ENCODE measurements at places on chromosomes 16 and 17. TPM values are rescaled to one million over a fixed set of nuclear protein-coding genes. Genes with fewer than 3 reads are reported as not detected.

- DNase-seq, result no peak
- H3K4me3 ChIP-seq, result no peak overlapping the region
- H3K36me3 ChIP-seq, result peaks cover 5% of the 10 kb centered on the region
- no peak overlapping the region for H3K27ac ChIP-seq
- H3K27me3 ChIP-seq, result peaks cover 19% of the 10 kb centered on the region
These were observed 3.3 kb downstream of the GAS2L2 start for GRCh38 chr17:35749560-35750412.

DNA sequence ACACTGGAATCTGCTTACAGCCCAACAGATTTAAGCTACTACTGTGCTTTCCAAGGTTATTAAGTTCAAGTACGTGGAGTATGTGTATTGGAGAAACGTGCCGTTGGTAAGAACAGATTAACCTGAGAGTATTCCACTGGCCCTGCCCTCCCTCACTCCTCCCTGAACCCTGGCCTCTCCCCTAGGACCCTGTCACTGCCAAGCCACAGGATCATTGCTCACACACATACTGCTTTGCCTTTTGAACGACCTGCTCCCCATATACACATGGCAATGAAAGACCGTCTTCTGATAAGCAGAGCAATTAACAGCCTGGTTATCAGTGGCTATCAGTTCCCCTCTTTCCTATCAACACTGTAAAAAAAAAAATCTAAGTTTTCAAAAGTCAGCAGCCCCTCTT, 458.9 kb upstream of the DYNLRB2 start:
- no peak overlapping the region for H3K4me3 ChIP-seq
- no peak for DNase-seq
- no peaks in the 10 kb centered on the region for H3K36me3 ChIP-seq
- H3K27ac ChIP-seq, result no peak overlapping the region

DNA sequence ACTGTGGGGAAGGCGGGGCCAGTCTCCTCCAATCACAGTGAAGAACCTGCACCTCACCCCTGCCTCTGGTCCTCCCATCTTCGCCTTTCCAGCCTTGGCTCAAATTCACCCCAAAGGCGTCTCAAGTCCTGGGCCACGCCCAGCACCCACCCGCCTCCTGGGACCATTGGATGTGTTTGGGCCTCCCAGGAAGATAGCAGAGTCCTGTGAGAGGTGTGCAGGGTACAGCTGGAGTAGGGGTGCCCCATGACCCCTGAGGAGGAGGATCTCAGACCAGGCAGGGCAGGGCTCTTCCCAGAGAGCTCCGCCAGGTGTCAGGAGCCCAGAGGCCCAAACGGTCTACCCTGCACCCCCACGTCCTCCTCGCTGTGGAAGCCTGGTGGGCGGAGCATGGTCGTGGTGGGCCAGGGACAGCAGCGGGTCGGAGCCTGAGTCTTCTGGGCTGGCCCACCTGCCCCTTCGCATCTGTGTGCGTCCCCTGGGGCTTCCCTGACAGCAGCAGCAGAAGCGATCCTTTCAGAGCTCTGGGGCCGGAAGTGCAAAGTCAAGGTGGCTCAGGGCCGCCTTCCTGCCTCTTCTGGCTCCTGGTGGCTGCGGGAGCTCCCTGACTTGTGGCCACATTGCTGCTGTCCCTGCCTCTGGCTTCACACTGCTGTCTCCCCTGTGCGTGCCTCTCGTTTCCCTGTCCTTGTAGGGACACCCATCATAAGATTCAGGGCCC, 34.9 kb upstream of the ZNF469 start:
- H3K36me3 ChIP-seq, result no peaks in the 10 kb centered on the region
- no peak for DNase-seq
- H3K4me3 ChIP-seq, result no peak overlapping the region
- no peak overlapping the region for H3K27ac ChIP-seq
- H3K27me3 ChIP-seq, result no peaks in the 10 kb centered on the region
- peaks cover 3% of the 10 kb centered on the region for H3K4me1 ChIP-seq

The ENPP7 gene
- polyA plus RNA-seq, result not detected

The TCAP gene
- 6.0 TPM for polyA plus RNA-seq
